ENCODE measurements at places on chromosomes 1 and 21. TPM values are rescaled to one million over a fixed set of nuclear protein-coding genes. Genes with fewer than 3 reads are reported as not detected.

Gene BRINP2
- 0.20 TPM for polyA plus RNA-seq

Gene S100A7A
- not detected for polyA plus RNA-seq

Gene TDRD5
- 0.03 TPM for polyA plus RNA-seq

Gene SH3BGR
- 44.2 TPM for polyA plus RNA-seq

Gene HSD3B2
- not detected for polyA plus RNA-seq

Gene BATF3
- polyA plus RNA-seq, result 0.03 TPM

Gene CHIT1
- polyA plus RNA-seq, result not detected

Gene SHISAL2A
- 0.25 TPM for polyA plus RNA-seq

Gene SLAMF9
- polyA plus RNA-seq, result not detected

Gene ADAR
- polyA plus RNA-seq, result 9.1 TPM

Gene PODN
- 3.0 TPM for polyA plus RNA-seq

Gene SH2D1B
- polyA plus RNA-seq, result 0.12 TPM

Data from psoas muscle (tissue), 8 donors.